ENCODE measurements at places on chromosomes 11 and 22.

DNA sequence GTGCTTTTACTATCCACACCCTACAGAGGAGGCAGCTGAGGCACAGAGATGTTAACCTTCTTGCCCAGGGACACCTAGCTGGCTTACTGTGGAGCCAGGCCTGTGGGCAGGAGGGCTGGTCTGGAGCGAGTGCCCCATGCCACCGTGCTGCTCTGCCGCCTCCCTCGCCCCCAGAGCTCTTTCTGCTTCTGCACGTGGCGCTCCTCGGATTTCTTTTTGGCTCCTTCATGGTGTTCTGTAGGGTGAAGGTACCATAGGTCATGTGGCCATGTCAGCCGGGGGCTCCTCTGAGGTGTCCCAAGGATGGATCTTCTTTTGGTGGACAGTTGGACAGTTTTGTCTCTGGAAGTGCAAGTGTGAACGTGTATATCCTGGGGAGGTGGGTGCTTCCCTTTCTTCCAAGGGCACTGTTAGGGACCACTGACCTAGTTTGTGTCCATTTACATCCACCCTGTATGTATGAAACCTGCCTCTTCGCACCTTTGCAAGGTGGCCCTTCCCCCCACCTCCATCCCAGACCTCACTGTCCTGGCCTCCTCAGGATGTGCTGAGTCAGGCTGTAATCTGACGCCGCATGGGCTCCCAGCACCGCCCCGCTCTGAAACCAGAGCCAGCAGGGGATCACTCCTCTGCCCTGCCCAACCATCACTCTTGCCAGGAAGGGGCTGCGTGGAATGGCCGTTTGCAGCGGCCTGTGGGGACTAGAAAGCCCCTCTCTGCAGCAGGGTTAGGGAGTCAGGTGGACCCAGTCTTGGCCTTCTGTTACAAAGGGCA lies 31.7 kb downstream of the POLR3H start:
- DNase-seq, result no peak

DNA sequence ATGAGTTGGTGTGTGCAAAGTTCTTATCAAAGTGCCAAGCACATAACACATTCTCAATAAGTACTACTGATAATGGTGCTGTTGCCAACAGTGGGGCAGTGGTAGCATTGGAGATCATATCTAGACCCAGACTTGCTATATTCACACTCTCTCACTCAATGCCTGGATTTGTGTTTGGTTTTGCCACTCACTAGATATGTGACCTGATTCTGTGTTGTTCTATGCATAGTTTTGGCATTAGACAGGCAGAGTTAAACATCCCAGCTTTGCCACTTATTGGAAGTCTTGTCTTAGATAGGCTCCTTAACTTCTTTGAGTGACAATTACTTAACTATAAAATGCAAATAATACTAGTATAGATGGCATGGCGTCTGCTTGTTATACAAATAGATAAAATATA lies 642.6 kb upstream of the CCDC179 start:
- DNase-seq, result no peak

GRCh38 chr11:47078751-47079521 lies 97.7 kb downstream of the ARFGAP2 start:
- no peak for DNase-seq

GRCh38 chr11:13644997-13645687 lies 23.3 kb upstream of the FAR1 start:
- DNase-seq, result no peak

DNA sequence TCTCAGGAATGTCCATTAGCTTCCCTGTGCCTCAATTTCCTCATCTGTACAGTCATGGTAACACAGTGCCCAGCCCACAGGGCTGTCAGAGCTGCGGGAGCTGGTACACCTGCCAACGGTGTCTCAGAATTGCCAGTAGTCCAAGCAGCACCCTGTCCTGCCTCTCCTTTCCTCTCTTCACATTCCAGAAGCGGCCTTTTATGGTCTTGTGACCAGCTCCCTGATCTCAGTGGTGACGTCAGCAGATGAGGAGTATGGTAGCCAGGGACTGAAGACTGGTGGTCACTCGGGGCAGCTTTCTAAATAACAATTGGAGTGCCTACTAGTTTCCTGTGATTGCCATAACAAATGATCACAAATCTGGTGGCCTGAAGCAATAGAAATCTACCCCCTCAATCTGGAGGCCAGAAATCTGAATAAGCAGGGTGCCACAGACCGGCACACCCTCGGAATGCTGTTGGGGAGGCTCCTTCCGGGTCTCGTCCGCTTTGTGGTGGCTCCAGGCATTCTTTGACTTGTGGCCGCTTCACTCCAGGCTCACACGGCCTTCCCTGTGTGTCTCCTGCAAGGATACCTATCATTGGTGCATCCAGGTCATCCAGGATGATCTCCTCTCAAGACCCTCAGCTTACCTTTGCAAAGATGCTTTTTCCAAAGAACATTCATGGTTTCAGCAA lies 2.1 kb downstream of the FADD start:
- DNase-seq, result no peak

- no peak for DNase-seq
Observed at GRCh38 chr22:36409911-36410756, 22.4 kb upstream of the MYH9 start.

GRCh38 chr11:28366549-28367346 lies 258.6 kb downstream of the METTL15 start:
- DNase-seq, result no peak

DNA sequence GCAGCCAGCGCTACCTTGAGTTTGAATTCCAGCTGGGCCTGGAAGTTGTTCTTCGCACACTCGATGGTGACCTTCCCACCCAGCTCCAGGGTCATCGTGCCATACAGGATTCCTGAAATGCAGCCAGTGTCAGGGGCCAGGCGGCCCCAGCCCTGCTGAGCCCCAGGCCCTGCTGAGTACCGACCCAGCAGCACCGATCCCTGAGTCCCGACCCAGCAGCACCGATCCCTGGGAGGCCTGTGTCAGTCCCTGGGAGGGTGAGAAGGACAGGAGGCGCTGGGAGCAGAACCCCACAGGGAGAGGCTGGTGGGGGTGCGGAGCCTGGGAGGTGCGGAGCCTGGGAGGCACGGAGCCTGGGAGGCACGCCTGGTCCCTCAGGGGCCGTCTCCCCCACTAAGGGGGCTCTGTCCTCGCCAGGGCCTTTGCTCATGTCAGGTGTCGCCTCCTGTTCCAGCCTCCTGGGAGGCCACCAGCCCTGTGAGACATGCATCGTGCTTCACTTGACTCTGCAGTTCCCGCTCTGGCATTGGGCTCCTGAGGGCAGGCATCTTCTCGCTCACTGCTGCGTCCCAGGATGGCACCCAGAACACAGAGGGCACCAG lies 37.1 kb upstream of the CARS1 start:
- DNase-seq, result no peak

DNA sequence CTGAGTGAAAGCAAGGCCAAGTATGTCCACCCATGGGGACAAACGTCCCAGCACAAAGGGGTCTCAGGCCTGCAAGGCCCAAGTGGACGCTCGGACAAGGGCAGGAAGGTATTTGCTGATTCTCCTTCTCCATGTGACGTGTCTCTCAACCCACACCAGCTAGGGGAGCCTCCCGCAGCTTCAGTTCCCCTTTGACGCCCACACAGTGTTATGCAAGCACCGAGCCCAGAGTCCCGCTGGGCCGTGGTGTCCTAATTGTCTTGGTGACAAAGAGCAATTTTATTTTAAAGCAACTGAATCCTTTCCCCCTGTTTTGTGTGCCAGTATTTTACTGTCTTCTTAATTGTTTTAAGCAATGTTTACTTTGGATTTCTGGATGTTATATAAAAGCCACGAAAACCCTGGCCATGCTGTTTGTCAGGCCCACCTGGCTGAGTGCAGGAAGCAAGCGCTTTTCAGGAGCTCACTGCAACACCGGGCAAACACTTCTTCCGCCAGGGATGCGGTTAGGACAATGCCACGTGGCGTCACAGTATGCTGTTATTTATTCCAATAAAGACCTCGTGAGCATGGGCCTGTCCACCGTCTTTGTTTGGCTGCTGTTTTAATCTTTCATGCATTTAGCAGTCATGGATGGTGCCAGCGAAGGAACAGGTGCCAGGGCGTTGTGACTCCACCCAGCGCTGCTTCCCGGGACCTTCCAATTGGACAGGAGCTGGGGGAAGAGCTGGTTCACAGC lies 8.2 kb upstream of the PARVG start:
- no peak for DNase-seq

DNA sequence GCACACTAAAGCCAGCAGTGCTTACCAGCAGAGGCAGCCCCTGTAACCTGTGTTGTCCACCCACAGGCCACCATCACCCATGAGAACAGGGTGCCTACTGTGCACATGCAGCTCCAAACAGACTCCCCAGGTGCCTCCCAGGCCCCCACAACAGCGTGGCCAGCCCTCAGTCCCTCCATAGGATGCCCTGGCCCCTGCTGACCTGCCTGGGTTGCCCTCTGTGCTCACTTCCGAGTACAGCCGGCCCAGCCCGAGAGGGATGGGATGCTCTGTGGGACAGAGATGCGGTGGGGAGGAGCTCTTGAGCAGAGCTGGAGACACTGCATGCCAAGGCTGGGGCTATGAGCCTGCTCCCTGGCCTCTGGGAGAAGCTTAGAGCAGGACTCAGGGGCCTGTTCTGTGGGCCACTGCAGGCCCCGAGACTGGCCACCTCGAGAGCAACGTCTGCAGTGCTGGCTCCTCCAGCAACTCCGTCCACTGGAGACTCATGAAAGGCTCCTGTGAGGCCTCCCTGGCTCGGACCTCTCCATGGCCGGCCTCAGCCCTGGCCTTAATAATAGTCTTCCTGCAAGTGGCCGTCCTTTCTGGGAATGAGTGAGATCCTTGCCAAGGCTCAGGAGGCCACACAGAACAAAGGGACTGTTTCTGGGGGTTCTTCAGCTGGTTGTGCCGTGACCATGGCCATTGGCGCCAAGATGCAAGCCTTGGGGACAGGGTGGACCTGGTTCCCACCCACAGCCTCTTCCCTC lies 27.0 kb downstream of the FADS2 start:
- DNase-seq, result no peak

GRCh38 chr11:134519788-134520187 lies 107.7 kb upstream of the B3GAT1 start:
- DNase-seq, result no peak

- peak; percentile 43 for DNase-seq
Observed at GRCh38 chr11:70568035-70568813, 169.9 kb downstream of the CTTN start.

GRCh38 chr11:113992459-113993110 lies 17.7 kb downstream of the HTR3A start:
- no peak for DNase-seq

GRCh38 chr11:103055221-103055890 lies 36.6 kb downstream of the DCUN1D5 start:
- DNase-seq, result peak; percentile 26

- no peak for DNase-seq
Observed at GRCh38 chr11:1728301-1728700, 22.1 kb downstream of the IFITM10 start.

- no peak for DNase-seq
Observed at GRCh38 chr11:16796311-16796710, 57.9 kb downstream of the C11orf58 start.

GRCh38 chr22:27990451-27990840 lies 71.4 kb upstream of the PITPNB start:
- DNase-seq, result no peak

DNA sequence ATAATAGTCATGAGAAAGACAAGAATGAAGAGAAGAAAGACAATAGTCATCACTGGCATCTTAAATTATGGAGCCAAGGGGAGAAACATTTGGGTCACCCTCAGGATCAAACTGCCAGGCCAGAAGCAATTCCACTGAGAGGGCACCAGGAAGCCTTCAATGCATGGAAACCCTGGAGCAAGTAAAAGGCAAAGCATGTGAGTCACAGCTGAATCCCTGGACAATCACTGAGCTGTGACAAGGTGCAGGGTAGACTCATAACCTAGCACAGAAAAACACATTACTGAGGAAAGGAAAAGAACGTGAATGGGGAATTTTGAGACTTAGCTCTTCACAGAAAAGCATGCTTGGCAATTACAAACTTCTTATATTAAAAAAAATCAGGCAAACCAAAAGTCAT lies 1.6 kb downstream of the KCNJ1 start:
- no peak for DNase-seq

DNA sequence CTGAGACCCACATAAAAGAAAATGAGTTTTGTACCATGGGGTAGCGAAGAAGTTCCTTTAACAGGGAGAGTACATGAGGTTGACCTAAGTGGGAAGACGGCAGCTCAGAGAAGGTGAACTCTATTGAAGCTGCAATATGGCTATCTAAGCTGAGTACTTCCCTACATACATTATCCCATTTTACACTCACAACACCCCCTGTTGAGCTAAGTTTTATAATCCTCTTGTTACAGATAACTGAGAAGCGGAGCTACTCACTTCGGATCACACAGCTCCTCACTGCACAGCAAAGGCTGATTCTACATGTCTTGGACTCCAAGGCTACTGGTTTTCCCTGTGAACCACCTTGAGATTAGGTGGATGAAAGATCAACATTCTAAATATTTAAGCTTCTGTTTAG lies 8.2 kb upstream of the PIWIL4 start:
- no peak for DNase-seq
